ENCODE measurements at places on chromosomes 11 and 22. TPM values are rescaled to one million over a fixed set of nuclear protein-coding genes. Genes with fewer than 3 reads are reported as not detected.

The RTL10 gene
- 20.8 TPM for polyA plus RNA-seq

The ART1 gene
- polyA plus RNA-seq = 0.02 TPM

The TBX1 gene
- 0.96 TPM for polyA plus RNA-seq

The PRDM11 gene
- 2.1 TPM for polyA plus RNA-seq

The PRR5L gene
- polyA plus RNA-seq = 4.1 TPM

The LAYN gene
- polyA plus RNA-seq = 30.9 TPM

The A4GALT gene
- polyA plus RNA-seq = 20.9 TPM

The SIRT3 gene
- 38.3 TPM for polyA plus RNA-seq

The DNAJB7 gene
- polyA plus RNA-seq = not detected

The OR51A4 gene
- 0.02 TPM for polyA plus RNA-seq

The PYGM gene
- polyA plus RNA-seq = 3.5 TPM

The LIMK2 gene
- 32.6 TPM for polyA plus RNA-seq

The ZNF195 gene
- polyA plus RNA-seq = 31.1 TPM

The HARBI1 gene
- 3.6 TPM for polyA plus RNA-seq

The JAML gene
- 39.7 TPM for polyA plus RNA-seq

The PANX2 gene
- polyA plus RNA-seq = 1.6 TPM

The TRPC6 gene
- polyA plus RNA-seq = 0.55 TPM

The C11orf42 gene
- not detected for polyA plus RNA-seq

The KCNK7 gene
- polyA plus RNA-seq = 3.8 TPM

The MYO7A gene
- 7.6 TPM for polyA plus RNA-seq

The OR8D4 gene
- polyA plus RNA-seq = 0.02 TPM
